ENCODE measurements at places on chromosomes 13 and 19. TPM values are rescaled to one million over a fixed set of nuclear protein-coding genes. Genes with fewer than 3 reads are reported as not detected.

The SYDE1 gene
- polyA plus RNA-seq, result 14.9 TPM

The NXNL1 gene
- polyA plus RNA-seq, result not detected

The MEX3D gene
- polyA plus RNA-seq, result 40.3 TPM

The NBEA gene
- 16.0 TPM for polyA plus RNA-seq

The FXYD7 gene
- polyA plus RNA-seq, result 0.52 TPM

The PCP2 gene
- polyA plus RNA-seq, result not detected

The FFAR2 gene
- polyA plus RNA-seq, result 0.73 TPM

The PLEKHG2 gene
- polyA plus RNA-seq, result 33.5 TPM

The SLITRK5 gene
- polyA plus RNA-seq, result 1.9 TPM

Measured in muscle of leg (tissue), 16 donors.